Activated CD4-positive, alpha-beta memory T cell treated with anti-CD3 and anti-CD28 coated beads for 36 hours (primary cell): ENCODE measurements at places on chromosomes 7 and 10. TPM values are rescaled to one million over a fixed set of nuclear protein-coding genes. Genes with fewer than 3 reads are reported as not detected.

- H3K4me3 ChIP-seq, result no peak overlapping the region
- DNase-seq, result no peak
- peaks cover 11% of the 10 kb centered on the region for H3K27me3 ChIP-seq
- H3K36me3 ChIP-seq, result no peaks in the 10 kb centered on the region
- H3K27ac ChIP-seq, result no peak overlapping the region
Observed at GRCh38 chr10:113493882-113494301, 59.0 kb upstream of the HABP2 start.

GRCh38 chr10:89431977-89432376, 17.6 kb downstream of the IFIT5 start:
- H3K27me3 ChIP-seq, result peaks cover 11% of the 10 kb centered on the region
- no peaks in the 10 kb centered on the region for H3K36me3 ChIP-seq
- no peak for DNase-seq
- no peaks in the 10 kb centered on the region for H3K4me1 ChIP-seq

DNA sequence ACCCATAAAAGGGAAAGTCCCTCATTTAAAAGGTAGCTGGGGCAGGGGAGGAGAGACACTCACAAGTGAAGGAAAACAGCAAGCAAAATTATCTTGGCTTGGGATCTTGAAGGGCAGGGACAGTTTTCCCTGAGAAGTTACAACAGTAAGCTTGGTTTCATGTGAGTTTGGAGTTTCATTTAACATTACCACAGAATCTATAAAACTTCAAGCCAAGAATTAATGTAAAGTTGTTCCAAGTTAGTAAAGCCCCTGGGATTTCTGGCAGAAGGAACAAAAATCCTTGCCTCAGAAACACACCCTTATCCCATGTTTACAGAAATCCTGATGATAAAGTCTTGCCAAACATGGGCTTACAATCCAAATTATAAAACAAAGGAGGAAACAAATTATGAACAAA, 19.2 kb downstream of the CRPPA start:
- no peak overlapping the region for H3K4me3 ChIP-seq
- no peak overlapping the region for H3K27ac ChIP-seq
- no peaks in the 10 kb centered on the region for H3K27me3 ChIP-seq
- H3K36me3 ChIP-seq, result peaks cover 15% of the 10 kb centered on the region
- H3K4me1 ChIP-seq, result no peaks in the 10 kb centered on the region

- no peak for DNase-seq
- peaks cover 2% of the 10 kb centered on the region for H3K27me3 ChIP-seq
- no peaks in the 10 kb centered on the region for H3K36me3 ChIP-seq
- peaks cover 3% of the 10 kb centered on the region for H3K4me1 ChIP-seq
Observed at GRCh38 chr10:70508912-70509756, 30.6 kb downstream of the PALD1 start.

DNA sequence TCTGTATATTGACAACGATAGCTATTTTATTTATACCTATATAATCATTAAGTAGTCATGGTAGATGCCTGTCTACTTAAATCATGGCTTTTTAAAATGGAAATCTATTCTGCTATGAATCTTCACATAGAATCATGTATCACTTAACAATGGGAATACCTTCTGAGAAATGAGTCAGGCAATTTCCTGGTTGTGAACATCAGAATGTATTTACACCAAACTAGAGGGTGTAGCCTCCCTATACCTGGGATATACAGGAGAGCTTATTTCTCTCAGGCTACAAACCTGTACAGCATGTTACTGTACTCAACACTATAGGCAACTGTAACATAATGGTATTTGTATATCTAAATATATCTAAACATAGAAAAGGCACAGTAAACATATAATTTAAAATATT, 502.3 kb downstream of the ZWINT start:
- H3K36me3 ChIP-seq, result no peaks in the 10 kb centered on the region
- no peak for DNase-seq
- no peaks in the 10 kb centered on the region for H3K4me1 ChIP-seq

DNA sequence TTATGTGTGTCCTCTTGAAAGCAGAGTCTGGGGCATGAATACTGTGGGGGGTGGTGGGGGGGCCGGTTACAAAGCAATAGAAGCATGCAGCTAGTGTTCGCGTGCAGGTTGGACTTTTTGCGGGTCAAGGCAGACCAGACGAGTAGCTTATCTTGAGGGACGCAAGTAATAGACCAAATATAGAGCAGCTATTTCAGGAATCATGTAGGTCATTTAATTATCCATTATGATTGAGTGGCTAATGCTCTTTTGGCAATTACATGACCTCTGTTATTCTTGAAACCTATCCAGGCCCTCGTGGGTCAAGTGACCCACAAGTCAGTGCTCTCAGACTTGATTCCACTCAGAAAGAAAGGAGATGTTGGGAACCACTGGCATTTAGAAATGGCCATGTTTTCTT, 93.0 kb downstream of the BTRC start:
- DNase-seq, result no peak
- no peaks in the 10 kb centered on the region for H3K36me3 ChIP-seq
- no peak overlapping the region for H3K27ac ChIP-seq
- H3K27me3 ChIP-seq, result no peaks in the 10 kb centered on the region
- peaks cover 10% of the 10 kb centered on the region for H3K4me1 ChIP-seq

DNA sequence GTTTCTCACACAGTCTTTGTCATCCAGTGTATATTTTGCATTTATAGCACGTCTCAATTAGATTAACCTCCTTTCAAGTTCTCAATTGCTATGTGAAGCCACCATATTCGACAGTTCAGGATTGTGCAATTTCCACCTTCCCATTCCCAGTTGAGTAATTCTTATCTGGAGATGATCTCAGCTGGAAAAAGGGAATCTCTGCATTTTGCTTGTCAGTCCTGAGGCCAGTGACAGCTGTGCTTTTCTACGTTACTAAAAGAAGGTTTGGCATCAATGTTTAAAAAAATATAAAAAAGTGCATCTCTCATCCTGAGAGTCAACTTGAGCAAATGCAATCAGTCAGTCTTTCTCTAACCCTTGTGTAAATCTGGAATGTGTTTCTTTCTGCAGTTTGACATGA, 247.7 kb downstream of the PRKG1 start:
- H3K27me3 ChIP-seq, result no peaks in the 10 kb centered on the region
- no peaks in the 10 kb centered on the region for H3K4me1 ChIP-seq
- no peak for DNase-seq
- no peak overlapping the region for H3K27ac ChIP-seq
- H3K4me3 ChIP-seq, result no peak overlapping the region
- no peaks in the 10 kb centered on the region for H3K36me3 ChIP-seq

DNA sequence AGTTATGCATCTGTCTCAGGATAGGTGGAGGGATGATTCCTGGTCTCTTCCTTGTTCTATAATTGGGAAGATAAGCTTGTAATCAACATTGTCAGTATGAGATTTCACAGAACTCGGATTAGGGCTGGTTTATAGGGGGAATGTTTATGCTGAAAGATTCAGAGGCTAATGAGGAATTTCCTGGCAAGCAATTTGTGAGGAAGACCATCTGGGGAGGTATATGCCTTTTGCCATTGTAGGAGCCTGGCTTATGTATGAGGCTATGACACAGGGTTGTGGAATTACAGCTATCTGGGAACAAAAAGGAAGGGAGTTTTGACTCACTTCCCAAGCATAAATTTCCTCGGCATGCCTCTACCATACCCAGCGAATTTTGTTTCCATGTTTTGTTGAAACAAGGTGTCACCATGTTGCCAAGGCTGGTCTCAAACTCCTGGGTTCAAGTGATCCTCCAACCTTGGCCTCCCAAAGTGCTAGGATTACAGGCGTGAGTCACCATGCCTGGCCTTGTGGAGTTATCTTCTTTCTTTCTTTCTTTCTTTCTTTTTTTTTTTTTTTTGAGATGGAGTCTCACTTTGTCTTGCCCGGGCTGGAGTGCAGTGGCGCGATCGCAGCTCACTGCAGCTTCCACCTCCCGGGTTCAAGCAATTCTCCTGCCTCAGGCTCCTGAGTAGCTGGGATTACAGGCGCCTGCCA, 1.6 kb upstream of the COPS6 start:
- peaks cover 17% of the 10 kb centered on the region for H3K36me3 ChIP-seq
- peak overlapping the region; percentile 76 for H3K27ac ChIP-seq
- peaks cover 39% of the 10 kb centered on the region for H3K4me1 ChIP-seq
- no peak for DNase-seq
- H3K27me3 ChIP-seq, result no peaks in the 10 kb centered on the region

DNA sequence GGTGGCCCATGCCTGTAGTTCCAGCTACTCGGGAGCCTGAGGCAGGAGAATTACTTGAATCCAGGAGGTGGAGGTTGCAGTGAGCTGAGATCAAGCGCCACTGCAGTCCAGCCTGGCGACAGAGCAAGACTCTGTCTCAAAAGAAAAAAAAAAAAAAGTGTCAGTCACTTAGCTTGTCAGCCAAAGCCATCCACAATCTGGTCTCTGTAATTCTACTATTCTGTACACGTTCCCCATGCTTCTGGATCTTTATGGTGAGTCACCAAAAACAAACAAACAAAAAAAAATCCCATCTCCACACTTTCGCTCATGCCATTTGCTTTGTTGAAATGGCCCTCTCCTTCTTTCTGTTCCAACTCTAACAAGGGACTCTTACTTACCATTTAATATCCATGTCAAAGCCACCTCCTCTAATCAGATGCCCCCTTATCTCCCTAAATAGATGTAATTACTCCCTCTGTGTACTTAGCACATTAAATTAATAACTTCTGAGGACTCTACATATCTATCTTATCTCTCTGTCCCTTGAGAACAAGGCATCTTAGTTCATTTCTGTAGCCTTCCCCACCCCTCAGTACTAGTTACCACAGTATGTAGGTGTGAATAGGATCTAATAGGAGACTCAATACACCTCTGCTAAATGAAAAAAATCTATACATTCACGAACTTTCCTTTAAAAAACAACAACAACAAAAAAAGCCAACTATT, 128.4 kb downstream of the ELMO1 start:
- H3K4me1 ChIP-seq, result peaks cover 16% of the 10 kb centered on the region
- H3K27me3 ChIP-seq, result no peaks in the 10 kb centered on the region
- DNase-seq, result no peak
- no peak overlapping the region for H3K4me3 ChIP-seq
- peaks cover 19% of the 10 kb centered on the region for H3K36me3 ChIP-seq
- no peak overlapping the region for H3K27ac ChIP-seq

DNA sequence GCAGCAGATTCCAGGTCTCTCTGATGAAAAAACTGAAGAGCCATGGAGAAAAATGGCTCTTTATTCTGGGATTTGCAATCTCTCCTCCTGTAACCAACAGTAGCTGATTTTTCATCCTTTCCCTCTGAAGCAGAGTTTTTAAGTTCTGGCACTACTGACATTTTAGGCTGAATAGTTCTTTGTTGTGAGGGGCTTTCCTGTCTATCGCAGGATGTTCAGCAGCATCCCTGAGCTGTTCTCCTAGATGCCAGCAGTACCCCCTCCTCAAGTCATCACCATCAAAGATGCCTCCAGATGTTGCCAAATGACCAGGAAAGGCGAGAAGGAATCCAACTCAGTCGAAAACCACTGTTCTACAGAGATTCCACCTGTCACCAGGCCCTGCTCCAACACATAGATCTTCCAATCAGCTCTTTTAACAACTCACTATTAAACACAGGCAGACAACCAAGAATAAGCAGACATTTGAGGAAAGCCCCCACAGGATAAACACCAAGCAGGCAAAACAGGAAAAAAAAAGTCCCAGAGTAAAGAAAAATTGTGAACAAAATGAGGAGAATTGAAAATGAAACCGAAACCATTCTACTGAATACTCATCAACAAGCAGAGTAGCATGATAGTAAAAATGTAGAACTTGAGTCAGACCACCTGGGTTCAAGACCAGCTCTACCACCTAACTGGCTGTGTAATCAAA, 124.8 kb downstream of the MPP7 start:
- H3K36me3 ChIP-seq, result no peaks in the 10 kb centered on the region
- peak overlapping the region; percentile 73 for H3K4me3 ChIP-seq
- peaks cover 40% of the 10 kb centered on the region for H3K4me1 ChIP-seq
- H3K27ac ChIP-seq, result peak overlapping the region; percentile 72
- no peaks in the 10 kb centered on the region for H3K27me3 ChIP-seq

- H3K27me3 ChIP-seq, result no peaks in the 10 kb centered on the region
- H3K27ac ChIP-seq, result no peak overlapping the region
- H3K4me3 ChIP-seq, result no peak overlapping the region
- DNase-seq, result no peak
- H3K4me1 ChIP-seq, result no peaks in the 10 kb centered on the region
Observed at GRCh38 chr10:59276919-59277318, 85.4 kb downstream of the FAM13C start.

- DNase-seq, result no peak
- H3K4me3 ChIP-seq, result no peak overlapping the region
- peaks cover 2% of the 10 kb centered on the region for H3K4me1 ChIP-seq
- H3K27ac ChIP-seq, result no peak overlapping the region
- H3K27me3 ChIP-seq, result peaks cover 11% of the 10 kb centered on the region
- no peaks in the 10 kb centered on the region for H3K36me3 ChIP-seq
Observed at GRCh38 chr10:33858326-33858725, 523.9 kb upstream of the NRP1 start.

DNA sequence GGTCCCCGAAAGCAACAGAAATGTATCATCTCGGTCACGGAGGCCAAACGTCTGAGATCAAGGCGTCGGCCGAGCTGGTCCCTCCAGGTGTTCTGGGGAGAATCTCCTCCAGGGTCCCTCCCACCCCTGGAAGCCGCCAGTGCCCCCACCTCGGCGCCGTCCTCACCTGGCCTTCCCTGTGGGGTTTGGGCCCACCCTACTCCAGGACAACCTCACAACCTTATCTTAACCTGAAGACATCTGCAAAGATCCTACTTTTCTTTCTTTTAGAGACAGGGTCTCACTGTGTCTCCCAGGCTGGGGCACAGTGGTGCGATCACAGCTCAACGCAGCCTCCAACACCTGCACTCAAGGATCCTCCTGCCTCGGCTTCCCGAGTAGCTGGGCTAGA, 33.4 kb downstream of the ADAP1 start:
- H3K4me3 ChIP-seq, result peak overlapping the region; percentile 29
- H3K27ac ChIP-seq, result peak overlapping the region; percentile 30
- H3K36me3 ChIP-seq, result no peaks in the 10 kb centered on the region
- DNase-seq, result peak; percentile 8
- H3K27me3 ChIP-seq, result no peaks in the 10 kb centered on the region

- no peak overlapping the region for H3K27ac ChIP-seq
- no peak overlapping the region for H3K4me3 ChIP-seq
- peaks cover 2% of the 10 kb centered on the region for H3K27me3 ChIP-seq
- DNase-seq, result peak; percentile 11
- peaks cover 7% of the 10 kb centered on the region for H3K4me1 ChIP-seq
Observed at GRCh38 chr7:106377847-106378361, 93.1 kb upstream of the NAMPT start.

DNA sequence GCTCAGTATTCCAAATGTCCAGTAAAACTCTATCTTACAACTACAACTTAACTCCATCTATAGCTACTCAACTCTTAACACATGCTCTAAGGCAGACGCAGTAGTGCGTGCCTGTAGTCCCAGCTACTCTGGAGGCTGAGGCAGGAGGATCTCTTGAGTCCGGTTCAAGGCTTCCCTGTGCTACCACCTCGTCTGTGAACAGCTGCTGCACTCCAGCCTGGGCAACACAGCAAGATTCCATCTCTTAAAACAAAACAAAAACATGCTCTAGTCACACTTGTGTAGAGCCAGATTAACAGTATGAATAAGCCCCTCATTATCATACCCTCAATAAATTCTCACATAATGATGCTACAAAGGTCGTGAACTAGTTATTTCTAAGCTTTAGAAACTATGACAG, 3.6 kb downstream of the BAZ1B start:
- no peak for DNase-seq
- H3K4me1 ChIP-seq, result peaks cover 46% of the 10 kb centered on the region
- H3K36me3 ChIP-seq, result peaks cover 50% of the 10 kb centered on the region
- H3K27me3 ChIP-seq, result no peaks in the 10 kb centered on the region

The AFAP1L2 gene
- total RNA-seq, result 1.1 TPM

The DNAJC12 gene
- 11.5 TPM for total RNA-seq

The ZNF727 gene
- total RNA-seq, result not detected

The PDGFA gene
- total RNA-seq, result 6.9 TPM

The ABCB1 gene
- total RNA-seq, result 5.4 TPM

The TFEC gene
- total RNA-seq, result not detected

The MEOX2 gene
- total RNA-seq, result not detected

The ELAPOR2 gene
- 4.1 TPM for total RNA-seq

The MYL7 gene
- not detected for total RNA-seq

The SLC26A5 gene
- total RNA-seq, result not detected
